ENCODE measurements at places on chromosomes 3 and 15.
A peak's percentile ranks its signal among the peaks of the same experiment; 100 is the strongest.

- peak; percentile 3 for DNase-seq
These were observed 21.9 kb upstream of the POLR2M start for GRCh38 chr15:57684491-57685151.

GRCh38 chr3:6039971-6040370 lies 820.9 kb upstream of the GRM7 start:
- DNase-seq = no peak

DNA sequence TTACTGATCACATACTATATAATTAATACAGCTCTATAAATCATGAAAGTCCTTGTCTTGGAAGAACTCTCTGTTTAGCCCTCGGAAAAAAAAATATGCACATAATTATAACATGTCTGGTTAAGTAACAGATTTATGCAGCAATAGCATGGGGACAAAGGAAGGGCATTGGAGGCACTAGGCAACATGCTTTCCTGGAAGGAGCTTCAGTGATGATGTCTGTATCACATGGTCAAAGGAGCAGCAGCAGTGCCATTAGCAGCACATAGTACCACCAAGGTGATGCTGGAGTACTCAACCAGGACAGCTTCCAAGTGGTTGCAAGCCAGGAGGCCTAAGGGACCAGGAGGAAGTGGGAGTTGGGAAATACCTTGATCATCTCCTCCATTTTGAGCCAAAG lies 36.3 kb upstream of the PHLDB2 start:
- DNase-seq = no peak

- DNase-seq = no peak
These were observed 363.4 kb downstream of the OTOL1 start for GRCh38 chr3:161859865-161860450.

- DNase-seq = no peak
These were observed 101.1 kb downstream of the PDZRN3 start for GRCh38 chr3:73523661-73524060.

DNA sequence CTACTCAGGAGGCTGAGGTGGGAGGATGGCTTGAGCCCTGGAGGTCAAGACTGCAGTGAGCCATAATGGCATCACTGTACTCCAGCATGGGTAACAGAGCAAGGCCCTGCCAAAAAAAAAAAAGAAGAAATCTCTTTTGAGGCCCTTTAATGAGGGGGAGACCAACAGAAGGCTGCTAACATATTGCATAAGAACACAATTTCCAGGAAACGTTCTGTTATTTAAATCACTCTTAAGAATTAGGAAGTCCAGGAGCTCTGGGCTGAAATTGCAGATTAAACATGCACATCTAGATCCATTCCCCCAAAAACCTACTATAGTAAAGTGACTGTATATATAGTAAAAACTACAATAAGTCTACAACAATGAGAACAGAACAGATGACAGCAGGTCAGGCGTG lies 16.1 kb upstream of the BLM start:
- DNase-seq = no peak

- DNase-seq = no peak
These were observed 18.6 kb downstream of the DCP1A start for GRCh38 chr3:53328746-53329145.

- no peak for DNase-seq
These were observed 65.6 kb downstream of the MAP4 start for GRCh38 chr3:47950453-47951169.

GRCh38 chr3:40207796-40208195 lies 101.7 kb upstream of the EIF1B start:
- no peak for DNase-seq

DNA sequence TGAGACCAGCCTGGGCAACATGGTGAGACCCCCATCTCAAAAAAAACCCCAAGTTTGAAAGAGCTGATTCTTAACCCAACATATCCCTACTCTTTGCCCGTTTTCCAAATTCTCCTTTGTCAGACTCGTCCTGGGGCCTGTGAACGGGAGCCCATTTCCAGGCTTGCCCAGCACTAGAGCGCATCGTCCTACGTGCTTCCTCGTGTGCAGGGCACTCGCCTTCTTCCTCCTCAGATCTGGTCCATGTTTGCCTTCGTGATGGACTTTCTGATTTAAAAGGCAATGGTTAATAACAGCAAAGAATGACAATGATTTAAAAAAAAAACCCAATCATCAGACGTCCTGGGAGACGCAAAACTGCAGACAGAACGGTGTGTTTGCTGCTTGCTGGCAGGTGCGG lies 10.1 kb downstream of the MELTF start:
- no peak for DNase-seq

DNA sequence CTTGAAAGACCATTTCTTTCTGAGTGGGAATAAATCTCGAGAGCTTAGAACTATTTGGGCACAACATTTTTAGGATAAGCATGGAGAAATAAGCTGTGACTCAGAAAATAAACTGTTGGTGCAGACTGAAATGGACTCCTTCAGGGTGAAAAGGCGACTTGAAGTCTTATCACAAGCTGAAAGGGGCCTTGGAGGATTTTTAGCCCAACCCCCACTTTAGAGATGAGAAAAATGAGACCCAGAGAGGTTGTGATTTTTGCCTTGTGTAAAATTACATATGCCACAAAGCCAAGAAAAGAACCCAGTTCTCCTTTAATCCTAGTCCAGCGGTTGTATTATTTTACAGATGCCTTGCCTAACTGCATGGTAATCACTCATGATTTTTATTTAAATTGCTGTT lies 1.5 kb downstream of the ATP1B3 start:
- no peak for DNase-seq

DNA sequence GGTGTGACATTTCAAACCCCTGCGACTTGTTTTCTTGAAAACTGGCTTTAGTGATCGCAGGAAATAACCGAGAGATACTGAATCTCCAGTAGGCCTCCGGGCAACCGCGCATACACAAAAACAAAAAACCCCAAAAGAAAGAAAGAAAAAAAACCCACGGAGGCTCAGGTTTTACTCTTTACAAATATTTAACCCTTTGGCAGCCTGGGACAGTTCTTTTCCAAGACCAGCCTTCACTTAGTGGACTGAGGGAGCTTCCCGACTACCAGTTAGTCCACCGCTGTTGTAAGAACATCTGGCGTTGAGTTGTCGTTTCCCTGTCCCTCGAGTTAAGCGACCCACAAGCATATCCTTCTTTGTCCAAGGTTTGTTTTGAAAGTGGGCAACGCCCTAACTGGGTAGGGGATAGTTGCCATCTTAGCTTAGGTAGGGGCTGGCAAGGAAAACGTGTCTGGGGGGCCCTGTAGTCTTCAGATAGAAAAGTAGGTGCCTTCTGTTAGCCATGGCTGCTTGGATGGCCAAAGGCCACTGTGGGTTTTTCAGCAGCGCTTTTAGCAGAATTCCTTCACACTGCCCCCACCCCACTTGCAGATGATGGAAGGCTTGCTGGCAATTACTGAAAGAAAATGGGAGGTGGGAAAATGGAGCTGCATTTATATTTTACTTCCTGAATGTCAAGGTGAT lies 6.9 kb downstream of the ISL2 start:
- no peak for DNase-seq

- DNase-seq = no peak
These were observed 17.1 kb downstream of the KLF15 start for GRCh38 chr3:126340081-126340511.

DNA sequence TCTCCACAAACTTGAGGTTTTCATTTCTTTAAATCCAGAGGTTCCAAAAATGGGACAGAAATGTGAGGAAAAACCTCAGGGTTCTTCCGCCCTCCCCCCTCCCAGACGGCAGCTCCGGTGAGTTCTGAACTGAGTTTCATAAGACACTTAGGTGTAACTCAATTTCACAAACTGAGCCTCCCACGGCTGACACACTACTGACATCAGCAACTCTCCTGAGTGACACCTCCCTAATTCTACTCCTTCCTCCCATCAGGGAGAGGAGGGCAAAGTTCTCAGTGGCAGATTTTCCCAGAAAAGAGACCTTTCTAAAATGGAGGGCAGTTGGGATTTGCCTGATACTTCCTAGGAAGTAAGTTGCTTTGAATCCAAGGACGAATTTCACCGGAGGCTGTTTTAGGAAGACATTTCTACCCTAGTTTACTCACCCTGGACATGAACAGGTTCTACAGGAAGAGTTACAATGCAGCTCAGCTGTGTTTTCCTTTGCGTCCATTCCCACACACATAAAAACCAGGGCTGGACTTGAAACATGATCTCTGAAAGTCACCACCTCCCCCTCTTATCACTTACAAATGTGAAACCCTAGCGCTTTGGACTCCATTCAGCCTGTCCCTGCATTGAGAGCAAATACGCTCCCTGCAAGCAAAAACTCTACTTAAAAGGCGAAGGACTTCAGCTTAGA lies 78.1 kb upstream of the LMOD3 start:
- DNase-seq = peak; percentile 46

GRCh38 chr3:9314796-9315195 lies 48.1 kb upstream of the THUMPD3 start:
- no peak for DNase-seq

- no peak for DNase-seq
These were observed 1.6 kb downstream of the FAM81A start for GRCh38 chr15:59439576-59439975.

DNA sequence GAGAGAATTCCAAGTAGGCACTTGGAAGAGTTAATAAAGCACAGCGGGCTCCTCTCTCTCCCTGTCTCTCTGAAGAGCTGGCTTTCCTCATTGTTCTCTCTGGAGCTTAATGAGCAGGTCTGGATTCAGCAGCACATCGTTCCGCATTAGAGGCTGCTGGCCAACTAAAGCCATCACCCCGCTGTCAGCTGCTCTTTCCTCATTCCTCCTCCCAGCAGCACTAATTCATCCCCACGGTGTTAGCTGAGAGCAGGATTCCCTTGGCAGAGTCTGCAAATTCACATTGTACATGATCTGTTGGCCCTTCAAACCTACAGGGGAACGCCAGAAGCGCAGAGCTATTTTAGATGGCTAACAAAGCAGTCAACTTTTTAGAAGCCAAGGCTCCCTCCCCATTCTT lies 44.2 kb downstream of the SGO1 start:
- DNase-seq = peak; percentile 74

DNA sequence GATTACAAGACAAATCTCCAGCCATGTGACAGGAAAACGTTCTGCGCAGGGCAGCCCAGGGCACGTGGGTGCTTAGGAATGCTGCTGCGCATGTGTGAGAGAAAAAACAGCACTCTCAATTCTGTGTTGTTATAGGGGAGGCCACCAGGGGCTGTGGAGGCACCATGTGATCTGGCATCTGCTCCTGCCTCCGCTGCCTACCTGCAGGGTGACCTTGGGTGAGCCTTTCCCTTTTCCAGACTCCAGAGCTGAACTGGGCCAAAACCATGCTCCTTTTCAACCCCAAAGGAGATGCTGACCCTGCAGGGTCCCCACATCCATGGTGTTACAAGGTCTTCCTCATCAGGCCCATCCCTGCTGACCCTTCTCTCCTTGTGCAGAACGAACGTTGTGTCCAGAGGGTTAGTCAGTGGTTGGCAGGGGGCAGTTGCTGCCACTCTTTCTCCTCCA lies 81.5 kb upstream of the RASGRF1 start:
- no peak for DNase-seq

- DNase-seq = no peak
These were observed 324.0 kb upstream of the CHRM5 start for GRCh38 chr15:33644304-33644703.
